Vagina (tissue), 2 donors: ENCODE measurements at places on chromosomes 1 and 21.

- no peaks in the 10 kb centered on the region for H3K36me3 ChIP-seq
- no peaks in the 10 kb centered on the region for H3K27me3 ChIP-seq
- DNase-seq, result no peak
- H3K4me1 ChIP-seq, result no peaks in the 10 kb centered on the region
These were observed 604.2 kb downstream of the LRRIQ3 start for GRCh38 chr1:73593804-73594203.

DNA sequence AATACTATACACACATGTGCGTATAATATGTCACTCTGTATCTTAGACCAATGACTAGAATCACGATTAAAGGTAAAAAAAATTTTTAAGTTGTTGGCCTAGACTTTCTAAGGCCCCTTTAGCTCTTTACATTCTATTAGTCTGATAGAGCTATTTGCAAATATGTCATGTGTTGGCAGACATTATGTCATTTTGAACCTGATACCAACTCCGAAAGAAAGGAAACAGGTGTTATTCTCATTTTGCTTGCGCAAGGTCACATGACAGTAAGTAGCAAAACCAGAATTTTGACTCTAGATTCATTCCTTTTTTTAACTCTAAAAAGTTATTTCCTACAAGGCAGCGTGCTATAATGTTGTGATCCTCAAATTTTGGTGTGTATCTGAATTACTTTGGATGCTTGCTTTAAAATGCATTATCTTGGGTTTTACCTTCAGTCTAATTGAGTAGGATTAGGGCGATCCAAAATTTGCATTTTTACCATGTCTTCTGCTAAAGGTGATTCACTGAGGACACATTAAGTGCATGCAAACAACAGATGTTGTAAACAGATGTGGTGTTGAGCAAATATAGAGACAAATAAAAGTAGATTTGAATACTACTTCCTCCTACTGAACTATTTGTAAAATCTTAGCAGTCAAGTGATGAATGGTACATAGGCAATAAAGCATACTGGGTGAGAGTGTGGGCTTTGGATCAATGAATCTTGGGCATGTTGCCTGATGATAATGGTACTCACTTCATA, 63.5 kb upstream of the KIAA1614 start:
- no peak overlapping the region for H3K27ac ChIP-seq
- no peaks in the 10 kb centered on the region for H3K36me3 ChIP-seq
- no peak overlapping the region for H3K4me3 ChIP-seq
- H3K4me1 ChIP-seq, result no peaks in the 10 kb centered on the region
- no peaks in the 10 kb centered on the region for H3K27me3 ChIP-seq

DNA sequence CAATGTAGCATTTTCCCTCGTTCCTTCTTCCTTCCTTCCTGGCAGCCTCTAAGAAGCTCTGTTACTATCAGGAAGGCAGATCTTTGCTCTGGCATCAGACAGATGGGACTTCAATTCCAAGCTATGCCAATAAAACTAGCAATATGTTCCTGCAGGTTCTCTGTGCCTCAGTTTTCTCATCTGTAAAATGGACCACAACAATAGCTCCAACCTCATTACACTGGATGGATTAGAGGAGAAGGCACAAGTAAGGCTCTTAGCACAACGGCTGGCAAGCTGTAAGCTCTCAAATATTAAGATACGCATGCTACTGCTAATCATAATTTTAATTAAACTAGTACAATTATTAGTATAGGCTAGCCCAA, 27.2 kb downstream of the RRAGC start:
- H3K27me3 ChIP-seq, result no peaks in the 10 kb centered on the region
- H3K4me3 ChIP-seq, result no peak overlapping the region
- no peak overlapping the region for H3K27ac ChIP-seq

DNA sequence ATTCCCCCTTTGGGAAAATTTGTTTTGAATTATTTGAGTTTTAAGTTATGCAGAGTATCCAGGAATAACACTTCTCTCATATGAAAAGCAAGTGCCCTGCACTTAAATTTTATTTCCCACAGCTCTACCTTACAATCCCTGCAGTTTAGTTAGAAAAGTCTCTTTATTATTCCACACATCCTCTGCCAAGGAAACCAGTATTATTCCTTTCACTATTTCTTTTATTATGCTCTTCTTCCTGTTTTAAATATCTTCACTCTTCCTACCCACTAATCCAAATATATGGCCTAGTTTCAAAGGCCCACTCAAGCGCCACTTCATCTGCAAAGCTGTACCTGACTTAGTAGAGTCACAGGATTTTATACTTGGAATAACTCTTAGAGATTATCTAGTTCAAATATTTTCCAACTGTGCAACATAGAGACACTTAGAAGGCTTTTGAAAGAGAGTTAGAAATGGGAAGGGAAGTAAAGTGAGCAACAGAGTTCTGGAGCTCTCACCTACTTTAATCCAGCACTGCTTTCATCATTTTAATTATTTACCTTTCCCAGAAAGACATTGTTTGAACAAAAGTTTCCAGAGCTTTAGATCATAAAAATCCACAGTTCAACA, 97.2 kb upstream of the LYPLAL1 start:
- no peaks in the 10 kb centered on the region for H3K36me3 ChIP-seq
- H3K27ac ChIP-seq, result no peak overlapping the region
- DNase-seq, result no peak
- H3K4me1 ChIP-seq, result no peaks in the 10 kb centered on the region
- H3K27me3 ChIP-seq, result no peaks in the 10 kb centered on the region

GRCh38 chr1:204475656-204476432, 18.8 kb downstream of the PIK3C2B start:
- H3K36me3 ChIP-seq, result no peaks in the 10 kb centered on the region
- H3K27me3 ChIP-seq, result no peaks in the 10 kb centered on the region
- H3K4me3 ChIP-seq, result no peak overlapping the region
- no peak for DNase-seq
- H3K4me1 ChIP-seq, result peaks cover 52% of the 10 kb centered on the region

DNA sequence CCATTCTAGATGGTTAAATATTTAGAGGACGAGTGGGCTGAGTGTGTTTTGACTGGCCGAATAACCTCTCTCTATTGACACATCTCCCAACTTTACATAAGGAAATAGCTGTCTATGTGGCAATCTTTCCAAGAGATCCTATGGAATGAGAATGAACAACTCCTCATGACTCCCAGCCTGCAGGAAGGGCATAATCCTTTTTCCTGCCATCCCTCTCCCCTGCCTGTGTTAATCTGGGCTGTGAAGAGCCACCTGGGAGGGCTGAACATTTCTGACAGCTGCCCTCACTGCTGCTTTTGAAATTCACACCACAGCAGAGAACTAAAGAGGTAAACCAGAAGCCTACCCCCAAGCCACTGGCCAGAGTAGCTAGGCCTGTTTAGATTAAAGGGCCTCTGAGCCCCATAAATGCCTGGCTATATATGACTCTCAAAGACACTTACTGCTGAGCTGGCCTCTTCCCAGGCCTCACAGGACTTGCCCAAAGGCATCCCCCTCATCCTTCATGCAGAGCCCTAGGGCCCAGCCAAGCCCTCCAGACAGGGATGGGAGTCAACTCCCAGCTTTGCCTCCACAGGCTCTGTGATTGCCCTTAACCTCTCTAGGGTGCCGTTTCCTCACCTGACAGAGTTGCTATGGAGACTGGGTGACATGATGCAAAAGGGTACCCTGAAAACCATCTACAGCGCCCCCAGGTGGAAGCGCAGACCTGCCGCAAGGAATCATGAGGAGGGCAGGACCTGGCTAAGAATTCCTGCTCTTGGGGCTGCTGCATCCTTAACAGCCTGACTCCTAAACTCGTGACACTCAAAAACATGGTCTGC, 42.0 kb upstream of the LDLRAP1 start:
- H3K4me1 ChIP-seq, result peaks cover 21% of the 10 kb centered on the region
- no peak overlapping the region for H3K4me3 ChIP-seq
- H3K36me3 ChIP-seq, result peaks cover 19% of the 10 kb centered on the region
- DNase-seq, result no peak
- H3K27ac ChIP-seq, result no peak overlapping the region

DNA sequence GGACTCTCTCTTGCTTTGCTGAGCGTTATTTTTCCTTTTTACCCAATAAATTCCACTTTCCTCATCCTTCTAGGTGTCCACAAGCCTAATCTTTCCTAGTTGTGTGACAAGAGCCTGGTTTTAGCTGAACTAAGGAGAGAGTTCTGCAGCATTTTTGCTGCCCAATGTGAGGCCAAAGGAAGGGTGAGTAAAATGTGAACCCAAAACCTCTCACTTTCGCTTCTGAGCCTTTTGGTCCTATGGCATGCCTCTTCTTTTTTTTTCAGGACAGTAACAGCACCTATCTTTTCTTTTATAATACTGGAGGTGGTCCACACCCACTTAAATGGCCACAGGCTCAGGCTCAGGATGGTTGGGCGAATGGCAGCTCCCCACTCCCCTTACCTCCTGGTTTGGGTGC, 111.1 kb downstream of the COP1 start:
- H3K36me3 ChIP-seq, result peaks cover 4% of the 10 kb centered on the region
- no peak overlapping the region for H3K27ac ChIP-seq

DNA sequence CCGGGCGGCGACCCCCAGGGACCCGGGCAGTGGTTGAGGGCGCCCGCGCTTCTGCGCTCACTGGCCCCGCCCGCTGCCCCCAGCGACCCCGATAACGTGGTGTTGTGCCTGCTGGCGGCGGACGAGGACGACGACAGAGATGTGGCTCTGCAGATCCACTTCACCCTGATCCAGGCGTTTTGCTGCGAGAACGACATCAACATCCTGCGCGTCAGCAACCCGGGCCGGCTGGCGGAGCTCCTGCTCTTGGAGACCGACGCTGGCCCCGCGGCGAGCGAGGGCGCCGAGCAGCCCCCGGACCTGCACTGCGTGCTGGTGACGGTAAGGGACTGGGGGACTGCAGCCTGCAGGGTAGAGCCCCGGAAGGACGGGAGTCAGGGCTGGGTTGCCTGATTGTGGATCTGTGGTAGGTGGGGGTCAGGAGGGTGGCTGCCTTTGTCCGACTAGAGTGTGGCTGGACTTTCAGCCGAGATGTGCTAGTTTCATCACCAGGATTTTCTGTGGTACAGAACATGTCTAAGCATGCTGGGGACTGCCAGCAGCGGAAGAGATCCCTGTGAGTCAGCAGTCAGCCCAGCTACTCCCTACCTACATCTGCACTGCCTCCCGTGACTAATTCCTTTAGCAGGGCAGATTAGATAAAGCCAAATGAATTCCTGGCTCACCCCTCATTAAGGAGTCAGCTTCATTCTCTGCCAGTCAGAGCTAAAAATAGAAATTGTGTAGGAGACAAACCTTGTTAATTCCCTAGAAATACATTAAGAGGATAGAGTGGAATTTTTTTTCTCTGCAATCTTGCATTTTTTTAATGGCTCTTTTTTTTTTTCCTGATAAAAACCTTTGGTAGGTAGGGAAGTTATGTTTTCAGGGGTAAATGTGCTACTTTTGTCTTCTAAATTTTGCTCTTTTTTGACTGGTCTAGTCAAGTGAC, 1.5 kb downstream of the GADD45A start:
- DNase-seq, result peak; percentile 97
- H3K36me3 ChIP-seq, result peaks cover 20% of the 10 kb centered on the region
- no peaks in the 10 kb centered on the region for H3K27me3 ChIP-seq
- peak overlapping the region; percentile 84 for H3K4me3 ChIP-seq
- H3K4me1 ChIP-seq, result peaks cover 32% of the 10 kb centered on the region

DNA sequence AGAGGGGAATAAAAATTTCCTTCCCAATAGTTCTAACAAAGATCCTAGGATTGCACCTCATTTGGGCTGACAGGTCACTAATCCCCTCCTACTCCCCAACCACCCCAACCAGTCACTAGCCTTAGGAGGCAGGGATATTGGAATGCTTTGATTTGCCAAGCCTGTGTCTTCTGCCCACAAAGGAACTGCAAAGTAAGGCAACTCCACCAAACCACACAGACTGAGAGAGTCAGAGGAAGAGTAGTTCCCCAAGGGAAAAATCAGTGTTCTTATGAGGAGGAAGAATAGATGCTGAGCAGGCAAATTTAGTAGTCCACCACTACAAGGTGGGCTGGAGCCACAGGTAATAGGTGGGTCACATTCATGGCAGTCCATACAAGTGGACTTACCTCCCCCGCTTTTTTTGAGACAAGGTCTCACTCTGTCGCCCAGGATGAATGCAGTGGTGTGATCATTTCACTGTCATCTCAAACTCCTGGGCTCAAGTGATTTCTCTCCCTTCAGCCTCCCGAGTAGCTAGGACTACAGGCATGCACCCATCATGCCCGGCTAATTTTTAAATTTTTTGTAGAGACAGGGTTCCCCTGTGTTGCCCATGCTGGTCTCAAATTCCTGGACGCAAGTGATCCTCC, 3.7 kb upstream of the TMEM39B start:
- no peak overlapping the region for H3K4me3 ChIP-seq
- no peaks in the 10 kb centered on the region for H3K36me3 ChIP-seq
- peaks cover 30% of the 10 kb centered on the region for H3K4me1 ChIP-seq
- H3K27me3 ChIP-seq, result no peaks in the 10 kb centered on the region

GRCh38 chr1:155223047-155223446, 14.6 kb downstream of the MTX1 start:
- H3K36me3 ChIP-seq, result no peaks in the 10 kb centered on the region
- H3K27ac ChIP-seq, result no peak overlapping the region
- H3K27me3 ChIP-seq, result no peaks in the 10 kb centered on the region
- H3K4me1 ChIP-seq, result peaks cover 33% of the 10 kb centered on the region

- H3K4me3 ChIP-seq, result no peak overlapping the region
- H3K36me3 ChIP-seq, result no peaks in the 10 kb centered on the region
- H3K27ac ChIP-seq, result no peak overlapping the region
- no peak for DNase-seq
- H3K4me1 ChIP-seq, result no peaks in the 10 kb centered on the region
These were observed 590.6 kb downstream of the MATN1 start for GRCh38 chr1:30132602-30133286.

DNA sequence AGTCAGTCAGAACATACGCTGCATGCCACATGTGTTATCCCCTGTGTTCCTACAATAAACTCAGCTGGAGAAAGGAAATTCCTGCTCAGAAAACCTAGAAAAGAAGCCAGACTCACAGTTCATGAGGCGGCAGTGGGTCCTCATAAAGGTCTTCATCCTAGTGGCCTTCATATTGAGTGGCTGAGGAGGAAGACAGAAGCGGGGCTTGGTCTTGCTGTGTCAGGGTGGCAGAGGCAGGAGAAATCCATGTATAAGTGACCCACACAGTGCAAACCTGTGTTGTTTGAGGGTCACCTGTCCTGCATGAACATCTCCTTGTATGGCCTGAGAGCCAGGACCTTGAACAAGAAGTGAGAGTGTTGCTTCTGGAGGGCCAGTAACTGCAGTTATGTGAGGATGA, 4.0 kb upstream of the WNT3A start:
- no peaks in the 10 kb centered on the region for H3K27me3 ChIP-seq
- no peaks in the 10 kb centered on the region for H3K36me3 ChIP-seq
- no peak overlapping the region for H3K27ac ChIP-seq
- peaks cover 7% of the 10 kb centered on the region for H3K4me1 ChIP-seq

GRCh38 chr1:47727697-47728085, 269.5 kb downstream of the TRABD2B start:
- peaks cover 18% of the 10 kb centered on the region for H3K4me1 ChIP-seq
- H3K27ac ChIP-seq, result no peak overlapping the region
- DNase-seq, result no peak
- H3K36me3 ChIP-seq, result no peaks in the 10 kb centered on the region

GRCh38 chr1:31043631-31044030, 21.9 kb downstream of the PUM1 start:
- no peaks in the 10 kb centered on the region for H3K36me3 ChIP-seq
- no peak overlapping the region for H3K4me3 ChIP-seq
- no peak overlapping the region for H3K27ac ChIP-seq
- DNase-seq, result no peak

GRCh38 chr1:231407547-231408396, 14.3 kb downstream of the EGLN1 start:
- peak overlapping the region; percentile 53 for H3K27ac ChIP-seq
- no peak for DNase-seq
- no peaks in the 10 kb centered on the region for H3K36me3 ChIP-seq
